ENCODE measurements at places on chromosomes 13 and 19. TPM values are rescaled to one million over a fixed set of nuclear protein-coding genes. Genes with fewer than 3 reads are reported as not detected.
A peak's percentile ranks its signal among the peaks of the same experiment; 100 is the strongest.

The ADAMTSL5 gene
- total RNA-seq: not detected

The SLC25A41 gene
- 0.13 TPM for total RNA-seq

The HSPB6 gene
- 0.25 TPM for total RNA-seq

DNA sequence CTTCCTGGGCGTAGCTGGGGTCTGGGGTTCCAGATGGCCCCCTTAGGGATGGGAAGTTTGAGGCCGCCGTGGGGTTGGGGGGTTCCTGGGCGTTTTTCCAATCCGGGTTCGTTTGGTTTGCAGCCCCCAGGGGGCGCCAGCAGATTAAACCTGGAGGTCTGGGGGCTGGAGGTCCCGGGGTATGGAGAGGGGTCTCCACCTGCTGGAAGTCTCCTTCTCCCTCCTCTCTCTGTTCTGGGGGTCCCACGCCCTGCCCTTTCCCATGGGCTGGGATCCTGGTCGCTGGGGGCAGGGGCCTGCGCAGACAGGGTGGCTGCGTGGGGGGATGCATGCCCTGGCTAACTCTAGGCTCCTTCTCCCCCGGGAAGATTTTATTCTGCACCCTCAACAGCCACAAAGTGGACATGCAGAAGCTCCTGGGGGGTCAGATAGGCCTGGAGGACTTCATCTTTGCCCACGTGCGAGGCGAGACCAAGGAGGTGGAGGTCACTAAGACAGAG, 899 bp downstream of the GIPC3 start:
- no peak for DNase-seq

DNA sequence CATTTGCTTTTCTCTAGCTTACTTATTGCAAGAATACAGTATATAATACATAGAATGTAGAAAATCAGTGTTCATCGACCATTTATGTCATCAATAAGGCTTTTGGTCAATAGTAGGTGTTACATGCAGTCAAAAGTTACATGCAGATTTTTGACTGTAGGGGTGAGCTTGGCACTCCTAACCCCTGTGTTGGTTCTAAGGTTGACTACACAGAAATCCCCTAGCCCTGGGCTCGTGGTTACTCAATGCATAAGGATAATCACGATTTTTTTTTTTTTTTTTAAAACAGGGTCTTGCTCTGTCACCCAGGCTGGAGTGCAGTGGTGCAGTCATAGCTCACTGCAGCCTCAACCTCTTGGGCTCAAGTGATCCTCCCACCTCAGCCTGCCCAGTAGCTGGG, 4.0 kb upstream of the NWD1 start:
- no peak for DNase-seq

- no peak for DNase-seq
These were observed 182.3 kb downstream of the MZT1 start for GRCh38 chr13:72545030-72545719.

DNA sequence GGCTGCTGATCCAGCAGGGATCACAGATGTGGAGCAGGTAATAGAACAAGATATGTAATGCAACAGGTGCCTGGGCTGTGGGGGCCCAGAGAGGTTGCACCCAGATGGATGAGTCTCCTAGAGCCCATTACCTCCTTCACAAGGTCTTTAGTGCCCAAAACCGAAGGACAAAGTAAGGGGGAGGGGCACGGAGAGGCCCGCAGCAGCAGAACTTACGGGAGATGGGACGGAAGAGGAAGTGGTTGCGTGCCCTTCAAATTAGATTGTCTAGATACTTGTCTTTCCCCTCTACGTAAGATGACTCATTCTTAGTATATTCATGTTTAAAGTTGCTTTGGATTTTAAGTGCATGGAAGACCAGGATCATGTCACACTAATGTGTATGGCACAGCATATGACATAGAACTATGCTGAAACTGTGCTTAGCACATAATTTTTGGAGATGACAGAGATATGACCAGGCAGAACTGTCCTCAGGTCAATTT, 5.7 kb upstream of the MRPS31 start:
- no peak for DNase-seq

DNA sequence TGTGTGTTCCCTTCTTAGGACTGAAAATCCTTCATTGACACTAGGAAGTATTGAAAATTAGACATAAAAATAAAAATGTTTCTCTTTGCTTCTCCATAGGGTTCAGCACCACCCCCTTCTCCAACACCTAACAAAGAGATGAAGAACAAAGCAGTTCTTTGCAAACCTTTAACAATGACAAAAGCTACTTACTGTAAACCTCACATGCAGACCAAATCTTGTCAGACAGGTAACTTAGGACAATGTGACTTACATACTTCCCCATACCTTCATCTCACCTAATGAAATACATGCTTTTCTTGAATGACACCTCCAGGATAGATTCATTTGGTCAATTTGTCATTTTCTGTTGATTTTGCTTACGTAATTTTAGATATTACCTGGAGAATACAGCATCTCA, 99.9 kb downstream of the ZMYM2 start:
- no peak for DNase-seq

DNA sequence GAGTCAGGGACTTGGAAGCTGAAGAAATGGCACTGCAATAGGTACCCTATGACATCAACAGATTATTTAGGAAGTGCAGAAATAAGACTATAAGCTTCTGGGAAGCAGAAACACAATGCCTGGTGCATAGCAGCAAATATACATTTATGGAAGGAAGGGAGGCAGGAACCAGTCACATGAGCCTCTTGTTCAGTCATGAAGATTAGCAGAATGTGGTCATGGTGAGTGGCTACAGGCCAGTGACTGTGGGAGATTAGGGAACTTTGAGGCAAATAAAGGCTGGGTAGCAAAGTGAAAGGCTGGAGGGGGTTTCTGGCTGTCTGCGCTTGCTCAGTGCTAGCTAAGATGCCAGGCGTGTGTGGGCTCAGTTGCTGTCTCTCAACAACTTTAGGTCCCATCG, 96.3 kb downstream of the EPSTI1 start:
- DNase-seq: no peak

- no peak for DNase-seq
These were observed 880 bp upstream of the TMEM160 start for GRCh38 chr19:47049307-47049700.

- peak; percentile 75 for DNase-seq
These were observed 65.8 kb upstream of the MED4 start for GRCh38 chr13:48160606-48161278.

DNA sequence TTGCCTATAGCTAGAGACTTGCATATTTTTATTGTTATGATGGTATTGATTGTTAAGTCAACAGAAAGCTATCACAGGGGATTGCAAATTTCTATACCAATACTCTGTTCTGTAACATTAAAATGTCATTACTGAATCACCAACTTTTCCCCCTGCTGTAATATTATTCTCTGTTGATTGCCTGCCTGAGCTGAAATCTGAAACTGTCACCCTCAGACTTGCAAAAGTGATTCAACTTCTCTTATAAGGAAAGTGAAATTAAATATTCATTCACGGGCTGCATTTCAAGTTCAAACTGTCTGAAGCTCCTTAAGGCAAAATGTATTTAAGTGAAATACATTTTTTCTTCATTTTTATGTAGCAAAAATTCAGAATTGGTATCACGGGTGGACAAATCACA, 723.2 kb downstream of the PCDH9 start:
- no peak for DNase-seq

DNA sequence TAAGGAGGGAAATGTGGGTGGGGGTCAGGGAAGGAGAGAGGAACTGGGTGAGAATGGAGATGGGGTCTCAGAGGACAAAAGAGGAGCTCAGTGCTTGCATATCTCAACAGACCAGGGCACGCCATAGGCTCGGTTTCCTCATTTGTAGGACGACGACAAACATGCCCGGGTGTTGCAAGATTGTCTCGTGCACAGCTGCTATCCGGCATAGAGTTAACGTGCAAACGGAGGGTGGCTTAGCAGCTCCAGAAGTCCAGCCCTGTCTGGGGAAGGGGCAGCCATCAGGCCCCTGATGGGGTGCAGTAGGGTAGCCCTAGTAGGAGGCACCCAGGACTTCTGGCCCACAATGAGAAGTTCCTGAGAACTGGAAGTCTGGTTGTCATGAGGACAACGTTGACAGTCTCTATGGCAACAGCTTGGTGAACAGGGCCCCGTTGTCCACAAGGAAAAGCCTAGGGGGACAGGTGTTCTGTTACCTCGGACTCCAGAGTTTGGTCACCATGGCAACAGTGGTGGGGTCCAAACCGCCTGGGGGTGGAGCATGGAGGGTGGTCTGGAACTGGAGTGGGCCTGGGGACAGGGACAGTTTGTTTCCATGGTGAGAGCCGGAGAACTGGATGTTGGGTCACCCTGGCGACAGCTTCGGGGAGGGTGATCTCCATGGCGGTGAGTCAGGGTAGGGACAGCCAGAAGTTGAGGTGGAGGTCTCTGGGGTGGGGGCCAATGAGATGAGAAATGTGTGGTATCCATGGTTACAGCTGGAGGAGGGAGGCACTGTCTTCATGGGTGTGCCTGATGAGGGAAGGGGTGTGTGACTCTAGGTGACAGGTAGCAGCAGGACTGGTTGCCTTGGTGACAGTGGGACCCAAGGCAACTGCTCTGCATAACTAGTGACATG, 16.8 kb downstream of the TM6SF2 start:
- no peak for DNase-seq

DNA sequence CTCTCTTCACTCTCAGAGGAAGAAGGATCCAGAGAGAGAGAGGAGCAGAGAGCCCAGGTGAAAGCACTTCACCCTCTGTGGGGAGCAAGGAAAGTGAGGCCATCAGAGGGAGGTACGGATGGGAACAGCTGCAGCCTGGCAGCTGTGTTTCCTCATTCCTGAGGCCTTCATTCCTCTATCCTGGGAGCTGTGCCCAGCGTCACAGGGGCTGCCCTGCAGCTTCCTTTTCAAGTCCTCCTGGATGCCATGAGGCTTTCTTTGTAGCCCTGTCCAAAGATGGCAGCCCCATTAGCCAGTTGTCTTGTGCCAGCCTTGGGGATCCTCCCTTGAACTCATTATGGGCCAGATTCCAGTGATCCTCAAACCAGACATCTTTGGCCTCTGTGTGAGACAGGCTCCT, 76.8 kb upstream of the PCDH8 start:
- no peak for DNase-seq

DNA sequence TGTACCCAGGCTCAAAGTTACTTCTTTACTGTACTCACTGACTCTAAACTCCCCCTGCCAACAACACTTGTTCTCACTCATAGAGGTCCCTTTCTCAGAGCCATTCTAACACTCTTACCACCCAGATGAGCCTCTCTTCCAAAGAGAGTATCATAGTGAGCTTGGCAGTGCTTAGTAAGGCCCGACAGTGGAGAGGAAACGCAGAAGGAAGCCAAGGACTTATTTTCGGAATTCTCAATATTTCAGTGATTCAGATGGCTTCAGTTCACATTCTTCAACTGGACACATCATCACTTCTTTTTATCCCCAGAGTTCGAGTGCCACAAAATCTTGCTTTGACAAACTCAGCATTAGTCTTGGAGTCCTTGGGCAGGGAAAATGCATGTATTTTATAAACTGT, 285.9 kb downstream of the DNAJC15 start:
- DNase-seq: no peak

GRCh38 chr13:84294576-84294975, 412.3 kb upstream of the SLITRK1 start:
- no peak for DNase-seq

- DNase-seq: peak; percentile 90
These were observed 26.8 kb upstream of the ALOX5AP start for GRCh38 chr13:30708541-30708940.

GRCh38 chr19:55487924-55488687, at the start of gene SSC5D:
TSS of gene SSC5D (plus strand) at chr19:55488436. CDS start at chr19:55488590, 154 bp downstream.
- no peak for DNase-seq

DNA sequence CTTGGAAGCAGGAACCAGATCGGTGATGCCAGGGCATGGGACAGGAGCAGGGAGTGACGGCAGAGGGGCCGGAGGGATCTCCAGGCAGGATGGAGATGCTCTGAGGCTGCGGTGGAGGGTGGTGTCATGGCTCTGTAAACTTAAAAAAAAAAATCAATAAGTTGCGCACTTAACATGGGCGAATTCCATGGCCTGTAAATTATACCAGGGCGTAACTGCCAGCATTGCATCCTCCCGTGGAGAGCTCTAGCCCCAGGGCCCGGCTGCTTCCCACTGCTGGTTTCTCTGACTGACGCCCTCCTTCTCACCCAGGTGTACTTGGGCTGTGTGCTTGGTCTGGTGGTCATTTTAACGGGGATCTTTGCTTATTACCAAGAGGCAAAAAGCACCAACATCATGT, 8.7 kb downstream of the ATP12A start:
- DNase-seq: no peak

- no peak for DNase-seq
These were observed 128.1 kb downstream of the KL start for GRCh38 chr13:33144358-33144784.

- no peak for DNase-seq
These were observed 2.1 kb upstream of the CEACAM7 start for GRCh38 chr19:41689993-41690800.

- DNase-seq: peak; percentile 15
These were observed 515.0 kb upstream of the KLHL1 start for GRCh38 chr13:70623239-70623638.

GRCh38 chr13:98691360-98691759, 61.1 kb downstream of the SLC15A1 start:
- no peak for DNase-seq

DNA sequence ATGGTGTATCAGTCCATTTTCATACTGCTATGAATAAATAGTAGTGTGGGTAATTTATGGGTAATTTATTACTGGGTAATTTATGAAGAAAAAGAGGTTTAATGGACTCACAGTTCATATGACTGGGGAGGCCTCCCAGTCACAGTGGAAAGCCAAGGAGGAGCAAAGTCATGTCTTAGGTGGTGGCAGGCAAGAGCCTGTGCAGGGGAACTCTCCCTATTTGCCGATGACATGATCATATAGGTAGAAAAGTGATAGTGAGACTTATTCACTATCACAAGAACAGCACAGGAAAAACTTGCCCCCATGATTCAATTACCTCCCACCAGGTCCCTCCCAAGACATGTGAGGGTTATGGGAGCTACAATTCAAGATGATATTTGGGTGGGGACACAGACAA, 1137.7 kb downstream of the UQCRFS1 start:
- no peak for DNase-seq

DNA sequence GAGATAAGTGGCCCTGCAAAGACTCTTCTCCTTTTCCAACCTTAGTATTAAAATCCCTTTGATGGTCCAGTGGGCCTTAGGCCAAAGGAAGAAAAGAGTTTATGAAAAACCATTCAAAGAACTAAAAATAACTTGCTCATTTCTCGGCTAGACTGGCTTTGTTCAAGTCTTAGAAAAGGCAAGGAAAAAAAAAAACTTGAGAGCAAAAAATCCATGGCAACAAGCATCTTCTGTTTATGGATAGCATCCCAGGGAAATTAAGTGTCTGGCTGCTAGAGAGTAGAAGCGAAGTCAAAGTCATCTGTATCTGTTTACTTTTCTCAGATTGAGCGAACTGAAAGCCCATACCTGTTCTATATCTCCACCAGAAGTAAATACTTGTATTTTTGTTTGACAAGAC, 129.6 kb downstream of the KCTD15 start:
- DNase-seq: no peak

All from dermis microvascular lymphatic vessel endothelial cell (primary cell).